Stimulated activated naive CD4-positive, alpha-beta T cell (primary cell): ENCODE measurements at places on chromosomes 13 and 19.

DNA sequence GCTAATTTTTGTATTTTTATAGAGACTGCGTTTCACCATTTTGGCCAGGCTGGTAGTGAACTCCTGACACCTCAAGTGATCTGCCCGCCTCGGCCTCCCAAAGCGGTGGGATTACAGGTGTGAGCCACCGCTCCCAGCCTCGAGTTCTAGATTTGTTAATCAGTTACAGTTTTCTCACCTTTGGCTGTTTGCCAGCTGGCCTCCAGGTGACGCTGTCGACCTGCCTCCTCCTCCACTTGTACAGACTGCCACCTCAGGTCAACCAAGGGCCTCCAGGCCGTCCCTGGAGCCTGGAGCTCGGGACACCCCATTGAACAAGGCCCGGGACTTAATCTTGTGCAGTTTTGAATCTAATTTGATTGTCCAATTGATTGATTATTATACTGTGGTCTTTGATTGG is 45.5 kb downstream of the IER2 start:
- DNase-seq, result no peak

DNA sequence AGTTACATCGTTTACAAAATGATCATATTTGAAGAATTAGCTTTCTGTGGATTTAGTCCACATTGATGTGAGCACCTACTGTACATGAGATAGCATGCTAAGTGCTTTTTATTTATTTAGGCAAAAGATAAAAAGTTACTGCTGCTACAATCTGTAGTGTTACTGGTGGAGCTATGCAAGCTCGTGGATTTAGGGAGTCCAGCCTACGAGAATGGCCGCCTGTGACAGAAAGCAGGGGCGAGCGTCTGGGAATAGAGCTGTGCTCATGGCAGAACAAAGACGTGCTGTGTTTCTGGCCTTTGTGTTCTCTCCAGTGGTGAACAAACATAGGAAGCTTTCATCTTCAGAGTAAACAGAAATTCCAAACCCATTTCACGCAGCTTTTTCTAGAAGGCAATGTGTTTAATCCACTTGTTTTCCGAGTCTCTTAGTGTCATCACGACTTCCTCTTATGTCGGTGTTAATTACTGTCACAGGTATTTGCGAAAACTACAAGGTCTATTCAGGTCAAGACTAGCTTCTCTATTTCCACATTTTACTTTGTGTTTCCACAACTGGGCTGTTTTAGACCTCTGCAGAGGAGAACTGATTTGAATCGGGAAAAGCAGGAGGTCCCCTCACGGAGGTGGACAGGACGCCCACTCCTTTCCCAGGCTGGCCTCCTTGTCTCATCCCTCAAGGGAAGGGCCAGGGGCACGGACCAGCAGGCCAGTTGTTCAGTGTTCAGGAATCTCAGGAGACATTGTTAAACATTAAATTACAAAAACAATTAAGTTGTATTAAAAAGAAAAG is 67.3 kb downstream of the ATP11A start:
- DNase-seq, result no peak

- no peak for DNase-seq
These were observed 8.4 kb upstream of the CYP2B6 start for GRCh38 chr19:40982594-40983101.

- DNase-seq, result no peak
These were observed 2.9 kb upstream of the GPR18 start for GRCh38 chr13:99261059-99261458.

DNA sequence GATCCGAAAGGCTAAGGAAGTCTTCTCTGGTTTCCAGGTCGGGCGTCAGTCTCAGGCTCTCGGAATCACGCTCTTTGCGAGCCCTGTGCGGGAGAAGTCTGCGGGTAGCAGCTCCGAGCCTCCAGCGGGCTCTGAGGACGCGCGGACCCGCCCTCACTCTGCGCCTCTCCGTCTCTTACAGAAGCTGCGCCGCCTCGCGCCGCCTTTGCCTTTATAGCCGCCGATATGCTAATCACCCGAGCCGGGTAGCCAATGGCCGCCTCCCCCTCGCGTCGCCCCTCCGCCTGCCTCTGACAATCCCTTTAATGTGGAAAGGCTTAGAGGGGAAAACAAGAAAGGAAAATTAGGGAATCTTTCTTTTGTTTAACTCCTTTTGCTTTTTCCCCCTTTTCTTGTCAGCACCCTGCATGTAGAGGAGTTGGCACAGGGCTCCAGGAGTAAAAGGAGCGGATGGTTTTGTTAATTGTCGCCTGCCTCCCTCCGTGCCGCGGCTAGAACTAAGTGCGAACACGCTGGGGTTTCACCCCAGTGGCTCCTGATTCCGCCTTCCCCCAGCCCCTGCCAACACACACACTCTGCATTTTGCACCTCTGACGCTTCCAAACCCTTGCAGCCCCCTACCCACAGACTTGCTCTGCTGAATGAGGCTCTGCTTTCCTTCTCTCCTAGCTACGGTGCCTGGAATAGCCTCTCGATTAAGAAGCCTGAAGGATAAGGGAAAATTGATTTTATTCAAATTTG is at the start of gene PCDH8:
Gene PCDH8 (minus strand): TSS at position 186 of the 741 bp plus-strand sequence. CDS start 204 bp downstream, outside the sequence.
- no peak for DNase-seq
